AG10803 (cell line): ENCODE measurements at places on chromosomes 11 and 22.

GRCh38 chr22:36924151-36924698 lies 10.8 kb downstream of the CSF2RB start:
- no peak for DNase-seq

DNA sequence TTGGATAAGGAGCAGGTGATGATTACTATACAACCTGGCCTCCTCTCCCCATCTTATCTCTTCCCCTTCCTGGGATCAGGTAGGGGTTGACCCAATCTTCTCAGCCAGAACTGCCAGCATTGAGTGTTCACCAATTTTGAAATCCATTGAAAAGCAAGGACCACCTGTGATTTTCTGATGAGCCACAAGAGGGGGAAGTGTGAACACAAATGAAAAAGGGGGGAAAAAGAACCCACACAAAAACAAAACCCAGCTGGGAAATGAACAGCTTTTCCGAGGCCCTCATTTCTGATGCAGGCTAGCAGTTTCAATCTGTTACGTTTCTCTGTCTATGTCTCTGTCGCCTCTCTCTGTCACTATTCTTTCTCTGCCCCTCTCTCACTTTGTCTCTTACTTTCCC lies 161.9 kb downstream of the INSC start:
- DNase-seq, result no peak

DNA sequence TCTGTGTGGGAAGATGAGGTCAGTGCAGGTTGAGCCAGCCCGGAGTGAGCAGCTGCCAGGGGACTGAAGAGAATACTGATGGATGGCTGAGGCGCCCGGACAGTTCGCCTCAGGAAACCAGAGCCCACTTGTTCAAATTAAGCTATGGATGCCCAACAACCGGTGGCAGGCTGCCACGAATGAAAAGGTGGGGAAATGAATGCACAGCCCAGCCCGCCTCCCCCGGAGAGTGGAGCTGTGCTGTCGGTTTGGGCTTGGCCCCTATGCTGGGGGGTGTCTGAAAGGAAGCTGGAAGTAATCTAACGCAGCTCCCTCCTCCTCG lies 21.9 kb downstream of the HSPA8 start:
- DNase-seq, result no peak

DNA sequence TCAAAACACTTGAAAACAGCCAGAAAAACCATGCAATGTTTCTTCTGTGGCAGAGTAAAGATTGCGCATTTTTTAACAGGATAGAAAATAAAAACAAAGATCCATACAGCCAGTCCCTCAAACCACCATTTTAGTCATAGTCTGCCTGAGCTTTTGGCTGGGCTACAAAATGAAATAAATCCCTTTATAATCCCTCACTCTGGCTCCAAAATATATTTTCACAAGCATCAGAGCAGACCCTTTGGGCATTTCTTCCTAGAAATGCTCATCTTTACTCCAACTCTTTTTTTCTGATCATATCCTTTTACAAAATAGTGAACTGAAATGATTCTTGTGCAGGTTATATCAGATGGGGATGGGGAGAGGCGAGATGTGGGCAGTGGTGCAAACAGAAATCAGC lies 31.8 kb upstream of the LMO2 start:
- DNase-seq, result no peak

- no peak for DNase-seq
Measured at GRCh38 chr11:87338046-87338639, 300.4 kb downstream of the TMEM135 start.

- DNase-seq, result no peak
Measured at GRCh38 chr11:117171404-117172061, 7.0 kb upstream of the SIDT2 start.

GRCh38 chr22:37747080-37747714 lies 50.3 kb downstream of the TRIOBP start:
- peak; percentile 43 for DNase-seq

DNA sequence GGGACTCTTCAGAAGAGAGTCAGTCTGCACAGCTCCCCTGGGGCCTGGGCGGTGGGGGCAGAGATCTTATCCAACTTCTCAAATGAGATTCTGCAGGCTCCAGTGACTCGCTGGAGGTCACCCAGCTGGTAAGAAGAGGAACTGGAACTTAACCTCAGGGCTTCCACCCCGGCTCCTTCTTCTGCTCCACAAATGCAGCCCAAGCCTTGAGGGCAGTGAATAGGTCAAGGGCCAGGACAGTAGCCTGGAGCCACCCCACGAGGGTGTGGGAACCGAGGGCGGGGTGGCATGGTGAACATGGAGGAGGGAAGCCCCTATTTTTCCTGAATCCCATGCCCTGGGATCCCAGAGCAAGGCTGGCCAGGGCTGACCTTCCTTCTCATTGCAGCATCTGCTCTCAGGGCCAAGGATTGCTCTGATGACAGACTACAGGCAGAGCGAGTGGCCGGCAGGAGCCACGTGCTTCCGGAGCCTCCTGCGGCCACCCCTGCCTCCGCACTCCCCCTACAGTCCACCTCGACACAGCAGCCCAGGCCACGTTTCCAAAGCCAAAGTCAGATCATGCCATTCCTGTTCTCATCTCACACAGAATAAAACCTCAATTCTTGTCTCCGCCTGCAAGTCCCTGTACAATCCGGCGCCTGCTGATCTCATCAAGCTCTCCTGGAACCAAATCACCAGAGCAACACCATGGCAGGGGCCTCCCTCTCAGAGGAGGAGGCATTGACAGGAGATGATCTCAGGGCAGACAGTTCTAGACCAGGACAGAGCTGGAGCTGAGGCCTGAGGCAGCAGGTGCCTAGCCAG lies 21.1 kb upstream of the UPK3A start:
- peak; percentile 87 for DNase-seq

DNA sequence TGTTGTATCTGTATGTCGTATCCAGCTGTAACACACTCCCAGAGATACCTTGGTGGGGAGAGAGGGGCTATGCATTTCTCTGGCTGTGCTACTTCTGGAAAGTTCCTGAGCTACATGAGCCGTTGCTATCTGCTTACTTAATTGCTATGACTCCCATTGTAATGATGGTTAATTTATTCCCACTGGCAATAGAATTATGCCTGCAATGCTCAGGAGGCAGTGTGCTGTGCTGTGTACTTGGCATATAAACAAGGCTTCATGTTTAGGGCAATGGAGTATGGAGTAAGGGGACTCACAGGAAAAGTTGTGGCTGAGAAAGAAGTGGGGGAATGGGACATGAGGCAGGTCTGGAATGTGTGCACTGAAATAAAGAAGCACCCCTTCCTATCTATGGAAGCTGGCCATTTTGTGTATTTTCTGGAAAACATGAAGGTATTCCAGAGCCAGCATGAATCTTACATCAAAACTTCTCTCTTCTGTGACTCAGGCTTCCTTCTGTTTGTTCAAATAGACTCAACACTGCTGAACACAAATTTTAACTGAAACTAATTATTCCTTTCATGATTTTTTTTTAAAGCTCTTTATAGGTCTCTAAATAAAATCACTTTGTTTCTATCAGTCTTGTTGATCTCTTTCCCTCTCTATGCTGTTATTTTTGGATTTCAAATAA lies 40.6 kb downstream of the CD44 start:
- DNase-seq, result no peak

GRCh38 chr11:45045683-45046471 lies 95.2 kb upstream of the TP53I11 start:
- DNase-seq, result peak; percentile 72

DNA sequence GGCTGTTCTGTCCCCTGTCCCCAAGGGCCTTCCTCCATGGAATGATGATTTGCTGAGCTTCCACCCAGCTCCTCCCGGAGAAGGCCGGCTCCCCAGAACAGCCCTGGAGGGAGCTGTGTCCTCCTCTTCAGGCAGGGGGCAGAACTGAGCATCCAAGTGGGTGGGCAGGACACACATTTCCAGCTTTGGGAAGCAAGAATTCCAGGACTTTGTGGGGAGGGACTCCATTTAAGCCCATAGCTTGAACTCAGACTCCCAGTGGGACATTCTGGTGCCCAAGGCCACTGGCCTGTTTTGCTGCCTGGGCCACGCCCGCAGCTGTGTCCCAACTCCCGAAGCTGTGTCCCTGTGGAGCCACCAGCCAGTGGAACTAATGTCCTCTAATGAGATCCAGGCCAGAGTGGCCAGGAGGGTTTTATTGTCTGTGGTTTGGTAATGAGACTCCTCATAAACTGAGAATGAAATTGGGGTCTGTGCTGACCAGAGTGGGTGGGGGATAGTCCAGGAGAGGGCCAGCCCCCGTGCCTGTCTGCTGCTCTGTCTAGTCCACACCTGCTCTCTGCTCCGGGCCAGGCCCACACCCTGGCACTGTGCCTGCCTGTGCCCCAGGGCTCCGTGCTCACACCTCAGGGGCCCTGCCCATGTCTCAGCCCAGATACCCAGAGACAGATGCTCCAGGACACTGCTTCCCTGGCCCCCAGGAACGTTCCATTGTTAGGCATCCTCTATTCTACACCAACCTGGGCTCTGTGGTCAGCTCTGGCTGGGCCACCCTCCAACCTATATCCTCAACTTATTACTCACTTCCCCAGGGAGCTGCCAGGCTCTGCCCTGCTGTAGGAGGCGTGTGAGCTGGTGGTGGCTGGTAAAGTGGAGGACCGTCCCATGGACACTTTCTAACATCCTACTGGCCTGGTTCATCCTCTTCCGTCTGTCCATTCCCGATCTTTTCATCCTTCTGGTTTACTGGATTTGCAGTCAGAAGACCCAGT lies 7.6 kb downstream of the NECTIN1 start:
- DNase-seq, result peak; percentile 36

- DNase-seq, result no peak
Measured at GRCh38 chr11:104582431-104582830, 315.8 kb downstream of the CASP12 start.

- DNase-seq, result no peak
Measured at GRCh38 chr11:45156741-45157140, 10.3 kb downstream of the PRDM11 start.

DNA sequence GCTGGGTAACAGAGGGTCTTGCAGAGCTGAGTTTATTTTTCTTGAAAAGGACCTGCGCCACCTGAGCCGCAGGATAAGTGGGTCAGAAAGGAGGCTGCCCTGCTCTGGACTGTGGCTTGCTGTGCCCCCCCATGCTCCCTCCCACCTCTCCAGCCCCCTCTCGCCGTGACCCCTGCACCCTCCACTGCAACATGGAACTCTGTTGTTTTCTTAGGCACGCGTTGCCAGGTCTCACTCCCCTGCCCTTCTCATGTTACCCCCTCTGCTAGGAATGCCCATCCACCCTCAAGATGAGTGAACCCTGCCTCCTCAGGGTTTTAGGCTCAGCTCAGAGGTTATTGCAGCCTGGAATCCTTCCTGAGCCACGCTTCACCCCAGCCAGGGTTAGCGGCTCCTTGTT lies 10.8 kb downstream of the ETS1 start:
- DNase-seq, result no peak

DNA sequence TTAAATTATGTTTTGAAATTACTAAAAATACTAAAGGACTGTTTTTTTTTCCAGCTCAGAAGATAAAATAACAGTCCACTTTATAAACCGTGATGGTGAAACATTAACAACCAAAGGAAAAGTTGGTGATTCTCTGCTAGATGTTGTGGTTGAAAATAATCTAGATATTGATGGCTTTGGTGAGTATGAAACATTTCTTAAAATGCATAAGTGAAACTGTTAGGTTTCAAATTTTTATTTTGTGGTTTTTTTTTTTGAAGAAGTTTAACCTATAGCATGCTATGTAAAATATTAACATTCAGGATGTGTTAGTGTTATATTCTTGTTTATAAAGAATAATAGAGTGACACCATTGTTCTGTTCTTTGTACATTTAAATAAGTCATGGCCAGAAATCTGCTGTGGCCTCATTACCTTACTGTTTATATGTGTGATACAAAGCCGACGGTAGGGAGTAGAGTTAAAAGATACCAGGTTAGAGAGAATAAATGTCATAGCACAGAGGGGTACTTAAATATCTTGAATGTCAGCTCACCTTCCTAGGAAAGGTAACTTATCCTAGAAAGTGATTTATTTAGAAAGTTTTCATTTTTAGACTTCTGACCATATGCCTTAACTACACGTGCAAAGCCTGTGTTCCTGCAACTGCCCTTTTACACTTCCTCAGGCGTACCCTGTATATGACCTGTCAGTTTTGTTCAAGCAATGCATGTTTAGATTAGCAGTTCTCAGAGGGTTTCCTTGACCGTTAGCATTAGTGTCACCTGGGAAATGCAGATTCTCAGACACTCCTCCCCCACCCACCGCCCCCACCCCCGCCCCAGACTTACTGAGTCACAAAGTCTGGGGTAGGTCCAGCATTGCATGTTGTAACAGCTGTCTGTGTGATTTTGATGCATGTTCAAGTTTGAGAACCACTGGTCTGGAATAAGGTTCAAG lies 6.3 kb downstream of the FDX1 start:
- peak; percentile 34 for DNase-seq

DNA sequence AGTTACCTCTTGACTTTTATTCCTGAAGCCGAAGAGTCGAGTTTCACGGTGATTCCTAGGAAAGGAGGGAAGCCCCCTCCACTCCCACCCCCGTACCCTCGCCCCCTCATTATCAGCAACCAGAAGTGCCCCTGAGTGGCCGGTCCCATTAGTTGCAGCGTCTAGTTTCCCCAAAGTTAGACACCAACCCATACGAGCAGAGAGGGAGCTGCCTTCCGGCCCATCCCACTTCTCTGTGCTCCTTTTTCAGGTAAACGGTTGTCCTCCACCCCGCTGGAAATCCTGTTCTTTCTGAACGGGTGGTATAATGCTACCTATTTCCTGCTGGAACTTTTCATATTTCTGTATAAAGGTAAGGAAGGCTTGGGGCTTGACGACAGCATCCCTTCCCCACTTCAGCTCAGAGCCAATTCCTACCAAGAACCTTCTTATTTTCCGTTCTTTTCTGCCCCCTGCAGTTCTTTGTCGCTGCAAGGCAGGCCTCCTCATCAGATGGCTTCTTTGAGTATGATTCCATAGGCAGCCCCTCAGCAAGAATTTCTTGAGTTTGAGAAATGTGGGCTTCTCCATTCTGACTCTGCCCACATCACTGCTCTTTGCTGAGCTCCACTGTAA lies 701 bp downstream of the TMEM216 start:
- DNase-seq, result peak; percentile 13

- no peak for DNase-seq
Measured at GRCh38 chr11:116694815-116695590, 77.8 kb downstream of the BUD13 start.

GRCh38 chr11:113859665-113860064 lies 15.7 kb downstream of the USP28 start:
- no peak for DNase-seq

DNA sequence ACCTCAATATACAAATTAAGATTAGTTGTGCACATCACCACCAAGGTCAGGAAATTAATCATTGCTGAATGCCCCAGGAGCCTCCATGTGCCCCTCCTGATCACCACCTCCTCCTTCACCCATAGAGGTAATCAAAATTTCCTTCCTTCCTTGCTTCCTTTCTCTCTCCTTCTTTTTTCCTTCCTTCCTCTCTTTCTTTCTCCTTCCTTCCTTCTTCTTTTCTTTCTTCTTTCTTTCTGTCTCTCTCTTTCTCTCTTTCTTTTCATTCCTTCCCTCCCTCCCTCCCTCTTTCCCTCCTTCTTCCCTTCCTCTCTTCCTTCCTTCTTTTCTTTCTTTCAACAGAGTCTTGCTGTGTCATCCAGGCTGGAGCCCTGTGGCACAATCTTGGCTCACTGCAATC lies 67.9 kb upstream of the FTH1 start:
- DNase-seq, result no peak

DNA sequence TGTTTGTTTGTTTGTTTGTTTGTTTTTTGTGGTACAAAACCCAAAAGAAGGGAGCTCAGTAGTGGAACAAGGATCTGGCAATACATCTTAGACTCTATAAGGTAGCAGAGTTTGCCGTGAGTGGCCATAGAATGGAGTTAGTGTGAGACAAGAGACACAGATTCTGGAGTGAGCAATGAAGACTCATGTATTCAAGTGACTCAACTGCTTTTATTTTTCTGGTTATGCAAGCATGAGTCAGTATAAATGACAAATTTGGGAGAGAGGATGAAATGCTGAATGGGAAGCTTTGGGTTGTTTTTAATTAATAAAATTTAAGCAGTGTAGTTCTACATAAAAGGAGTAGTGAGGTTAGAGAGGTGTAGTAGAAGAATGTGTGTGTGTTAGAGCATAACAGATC lies 143.6 kb upstream of the ANO5 start:
- no peak for DNase-seq
